ENCODE measurements at places on chromosomes 7 and 10.

DNA sequence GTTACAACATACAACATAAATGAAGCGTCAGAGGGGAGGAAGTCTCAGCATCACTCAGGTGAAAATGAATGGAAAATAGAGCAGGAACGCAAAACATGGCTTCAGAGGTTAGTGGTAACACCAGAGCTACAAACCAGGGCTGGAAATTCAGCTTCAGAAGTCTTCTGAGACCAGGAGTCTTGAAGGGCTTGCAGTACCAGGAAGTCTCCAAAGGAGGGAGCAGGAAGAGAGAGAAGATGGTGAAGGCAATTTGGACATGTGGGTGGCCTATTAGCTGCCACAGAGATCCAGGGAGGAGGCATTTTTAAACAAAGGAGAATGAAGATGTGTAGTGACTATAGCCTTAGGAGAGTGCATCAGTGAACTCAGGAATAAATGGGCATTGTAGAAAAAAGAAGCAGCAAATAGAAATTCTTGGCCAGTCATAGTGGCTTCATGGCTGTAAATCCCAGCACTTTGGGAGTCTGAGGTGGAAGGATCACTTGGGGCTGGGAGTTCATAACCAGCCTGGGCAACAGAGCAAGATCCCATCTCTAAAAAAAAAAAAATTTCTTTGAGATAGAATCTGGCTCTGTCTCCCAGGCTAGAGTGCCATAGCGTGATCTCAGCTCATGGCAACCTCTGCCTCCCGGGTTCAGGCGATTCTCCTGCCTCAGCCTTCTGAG is 9.3 kb upstream of the TET1 start:
- no peaks in the 10 kb centered on the region for H3K27me3 ChIP-seq
- no peaks in the 10 kb centered on the region for H3K36me3 ChIP-seq
- no peaks in the 10 kb centered on the region for H3K4me1 ChIP-seq

- H3K4me3 ChIP-seq: no peak overlapping the region
- no peaks in the 10 kb centered on the region for H3K27me3 ChIP-seq
- H3K4me1 ChIP-seq: no peaks in the 10 kb centered on the region
- H3K27ac ChIP-seq: no peak overlapping the region
- no peaks in the 10 kb centered on the region for H3K36me3 ChIP-seq
Observed at GRCh38 chr7:131653418-131654248, 97.2 kb upstream of the PODXL start.

GRCh38 chr10:88473989-88474883 is 108.9 kb downstream of the RNLS start:
- no peak overlapping the region for H3K27ac ChIP-seq
- no peaks in the 10 kb centered on the region for H3K36me3 ChIP-seq
- no peak for DNase-seq
- no peaks in the 10 kb centered on the region for H3K4me1 ChIP-seq
- no peaks in the 10 kb centered on the region for H3K27me3 ChIP-seq
- H3K4me3 ChIP-seq: no peak overlapping the region

- H3K36me3 ChIP-seq: no peaks in the 10 kb centered on the region
- H3K4me3 ChIP-seq: no peak overlapping the region
- no peaks in the 10 kb centered on the region for H3K4me1 ChIP-seq
Observed at GRCh38 chr10:95513941-95514392, 47.2 kb downstream of the SORBS1 start.

GRCh38 chr10:116833986-116834985 is 15.0 kb upstream of the ENO4 start:
- no peaks in the 10 kb centered on the region for H3K27me3 ChIP-seq
- DNase-seq: no peak
- no peak overlapping the region for H3K4me3 ChIP-seq
- no peaks in the 10 kb centered on the region for H3K4me1 ChIP-seq
- no peak overlapping the region for H3K27ac ChIP-seq

DNA sequence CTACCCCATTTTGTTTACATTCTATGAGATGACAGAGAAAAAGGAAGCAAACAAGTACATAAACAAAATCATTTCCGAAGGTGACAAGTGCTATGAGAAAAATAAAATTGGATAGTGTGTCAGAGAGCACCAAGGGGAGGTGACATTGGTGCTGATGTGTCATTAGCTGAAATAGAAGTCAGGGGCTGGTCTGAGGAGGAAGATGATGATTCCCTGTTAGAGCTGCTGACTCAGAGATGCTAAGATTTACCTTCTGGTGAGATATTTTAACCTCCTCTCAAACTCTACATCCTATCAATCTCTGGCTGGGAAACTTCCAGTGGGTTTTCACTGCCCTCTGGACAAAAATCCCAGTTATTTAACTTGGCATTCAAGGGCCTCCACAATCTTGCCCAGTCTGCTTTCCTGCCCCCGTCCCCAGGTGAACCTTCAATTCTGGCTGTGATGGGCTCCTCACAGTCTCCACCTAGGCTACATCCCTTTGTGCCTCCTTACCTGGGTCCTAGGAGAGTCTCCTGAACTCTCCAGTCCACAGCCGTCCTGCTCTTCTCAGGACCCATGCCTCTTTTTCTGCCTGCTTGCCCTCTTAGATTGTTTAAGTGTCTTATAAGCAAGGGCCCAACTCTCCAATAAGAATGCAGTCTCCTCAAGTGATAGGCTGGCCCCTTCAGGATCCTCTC is 26.6 kb downstream of the DUSP5 start:
- no peaks in the 10 kb centered on the region for H3K27me3 ChIP-seq
- peaks cover 11% of the 10 kb centered on the region for H3K4me1 ChIP-seq
- H3K36me3 ChIP-seq: no peaks in the 10 kb centered on the region
- H3K4me3 ChIP-seq: no peak overlapping the region
- DNase-seq: no peak

DNA sequence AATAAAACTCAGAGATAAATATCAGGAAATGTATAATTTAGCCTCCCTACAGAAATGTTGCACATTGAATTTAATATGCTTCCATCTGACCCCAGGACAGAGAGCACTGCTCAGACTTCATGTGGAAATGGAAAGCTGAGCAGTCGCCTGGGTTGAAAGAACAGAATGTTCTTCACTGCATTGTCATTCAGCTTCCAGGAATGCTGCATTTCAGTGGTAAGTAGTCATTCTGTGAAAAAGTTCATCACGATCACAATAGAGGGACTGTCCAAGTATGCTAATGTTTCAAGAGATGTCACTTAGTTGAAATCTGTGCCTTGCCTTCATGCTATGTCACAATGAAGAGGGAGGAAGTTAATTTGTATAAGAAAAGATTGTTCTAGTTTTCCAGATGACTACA is 147.3 kb downstream of the NRCAM start:
- H3K4me1 ChIP-seq: no peaks in the 10 kb centered on the region
- no peak overlapping the region for H3K27ac ChIP-seq
- no peaks in the 10 kb centered on the region for H3K36me3 ChIP-seq

- H3K27me3 ChIP-seq: no peaks in the 10 kb centered on the region
- no peak for DNase-seq
- no peaks in the 10 kb centered on the region for H3K36me3 ChIP-seq
- peaks cover 8% of the 10 kb centered on the region for H3K4me1 ChIP-seq
- no peak overlapping the region for H3K27ac ChIP-seq
Observed at GRCh38 chr7:132871419-132871818, 210.5 kb downstream of the CHCHD3 start.

GRCh38 chr10:88120075-88120474 is 256.6 kb downstream of the PTEN start:
- no peak overlapping the region for H3K4me3 ChIP-seq
- peaks cover 60% of the 10 kb centered on the region for H3K4me1 ChIP-seq
- no peak for DNase-seq
- H3K36me3 ChIP-seq: no peaks in the 10 kb centered on the region
- no peak overlapping the region for H3K27ac ChIP-seq

DNA sequence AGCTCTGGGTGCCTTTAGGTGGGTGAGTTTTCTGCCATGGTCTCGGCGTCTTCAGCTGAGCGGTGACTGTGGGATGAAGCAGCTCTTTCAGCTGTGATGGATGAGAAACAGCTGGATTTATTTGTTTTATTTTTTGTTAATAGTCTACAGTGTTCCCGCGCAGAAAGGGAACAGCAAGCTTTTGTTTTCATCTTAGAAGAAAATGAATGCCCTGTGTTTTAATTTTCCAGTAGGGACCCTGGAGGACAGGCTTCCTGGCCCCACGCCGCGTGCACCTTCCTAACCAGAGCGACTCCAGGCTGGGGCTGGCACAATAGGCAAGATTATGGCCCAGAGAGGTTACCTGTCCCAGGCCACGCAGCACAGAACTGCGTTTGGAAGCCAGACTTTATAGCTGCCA is 57.6 kb downstream of the GTF2IRD1 start:
- no peaks in the 10 kb centered on the region for H3K4me1 ChIP-seq
- no peak overlapping the region for H3K4me3 ChIP-seq
- H3K27me3 ChIP-seq: no peaks in the 10 kb centered on the region
- no peak for DNase-seq
- no peaks in the 10 kb centered on the region for H3K36me3 ChIP-seq
- H3K27ac ChIP-seq: no peak overlapping the region

DNA sequence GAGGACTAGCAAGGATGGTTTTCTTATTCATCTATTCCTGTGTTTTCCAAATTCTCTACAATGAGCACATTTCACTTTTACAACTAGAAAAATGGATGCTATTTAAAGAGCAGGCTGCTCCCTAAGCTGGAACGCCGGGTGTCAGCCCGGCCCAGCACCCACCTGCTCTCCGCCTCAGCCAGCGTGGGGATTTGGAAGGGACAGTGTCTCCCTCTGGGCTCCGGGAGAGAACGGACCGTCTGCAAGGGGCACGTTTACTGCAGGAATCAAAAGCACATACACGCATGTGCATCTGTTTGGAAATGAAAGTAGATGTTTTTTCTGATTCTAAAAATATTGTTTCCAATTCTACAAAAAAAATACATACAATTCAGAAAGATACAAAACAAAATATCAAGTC is 2.3 kb upstream of the JAKMIP3 start:
- no peak for DNase-seq
- H3K27me3 ChIP-seq: no peaks in the 10 kb centered on the region
- H3K27ac ChIP-seq: no peak overlapping the region

DNA sequence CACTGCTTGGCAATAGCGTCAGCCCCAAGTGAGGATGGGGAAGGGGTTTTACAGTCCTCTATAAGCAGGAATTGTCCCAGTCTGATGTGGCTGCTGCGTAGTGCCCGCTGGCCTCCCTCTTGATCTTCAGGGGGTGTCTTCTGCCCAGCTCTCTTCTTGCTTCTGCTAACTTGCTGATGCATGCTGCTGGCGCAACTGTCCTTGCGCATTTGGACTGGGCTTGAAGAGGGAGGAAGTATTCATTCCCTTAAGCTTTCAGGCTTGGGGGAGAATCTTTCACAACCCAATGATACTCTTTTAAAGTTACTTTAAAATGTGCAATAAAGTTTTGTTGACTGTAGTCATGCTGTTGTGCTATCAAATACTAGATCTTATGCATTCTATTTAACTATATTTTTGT is 10.3 kb downstream of the GALNT11 start:
- no peak for DNase-seq
- H3K4me3 ChIP-seq: no peak overlapping the region
- H3K36me3 ChIP-seq: no peaks in the 10 kb centered on the region

GRCh38 chr7:134774119-134774518 is 5.3 kb upstream of the CALD1 start:
- H3K27ac ChIP-seq: no peak overlapping the region
- H3K36me3 ChIP-seq: no peaks in the 10 kb centered on the region
- no peak for DNase-seq
- no peak overlapping the region for H3K4me3 ChIP-seq
- H3K27me3 ChIP-seq: no peaks in the 10 kb centered on the region
- no peaks in the 10 kb centered on the region for H3K4me1 ChIP-seq

DNA sequence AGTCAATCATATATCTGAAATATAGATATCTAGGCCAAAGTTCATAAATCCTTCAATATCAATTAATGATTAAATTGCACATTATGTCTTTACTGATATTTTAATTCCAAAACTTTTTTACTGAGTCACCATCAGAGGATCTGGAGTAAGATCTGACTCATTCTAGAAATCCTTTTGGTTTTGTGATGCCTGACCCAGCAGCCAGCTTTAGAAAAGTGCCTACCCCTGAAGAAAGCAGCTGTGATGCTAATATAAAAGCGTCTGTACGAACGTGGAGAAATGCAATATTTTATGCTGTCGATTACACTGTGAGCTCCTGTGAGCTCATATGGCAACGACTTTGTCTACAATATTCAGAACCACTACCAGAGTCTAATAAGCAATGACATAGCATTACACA is 142.5 kb upstream of the LRRTM3 start:
- no peaks in the 10 kb centered on the region for H3K4me1 ChIP-seq
- no peaks in the 10 kb centered on the region for H3K36me3 ChIP-seq
- no peak overlapping the region for H3K27ac ChIP-seq
- no peaks in the 10 kb centered on the region for H3K27me3 ChIP-seq

DNA sequence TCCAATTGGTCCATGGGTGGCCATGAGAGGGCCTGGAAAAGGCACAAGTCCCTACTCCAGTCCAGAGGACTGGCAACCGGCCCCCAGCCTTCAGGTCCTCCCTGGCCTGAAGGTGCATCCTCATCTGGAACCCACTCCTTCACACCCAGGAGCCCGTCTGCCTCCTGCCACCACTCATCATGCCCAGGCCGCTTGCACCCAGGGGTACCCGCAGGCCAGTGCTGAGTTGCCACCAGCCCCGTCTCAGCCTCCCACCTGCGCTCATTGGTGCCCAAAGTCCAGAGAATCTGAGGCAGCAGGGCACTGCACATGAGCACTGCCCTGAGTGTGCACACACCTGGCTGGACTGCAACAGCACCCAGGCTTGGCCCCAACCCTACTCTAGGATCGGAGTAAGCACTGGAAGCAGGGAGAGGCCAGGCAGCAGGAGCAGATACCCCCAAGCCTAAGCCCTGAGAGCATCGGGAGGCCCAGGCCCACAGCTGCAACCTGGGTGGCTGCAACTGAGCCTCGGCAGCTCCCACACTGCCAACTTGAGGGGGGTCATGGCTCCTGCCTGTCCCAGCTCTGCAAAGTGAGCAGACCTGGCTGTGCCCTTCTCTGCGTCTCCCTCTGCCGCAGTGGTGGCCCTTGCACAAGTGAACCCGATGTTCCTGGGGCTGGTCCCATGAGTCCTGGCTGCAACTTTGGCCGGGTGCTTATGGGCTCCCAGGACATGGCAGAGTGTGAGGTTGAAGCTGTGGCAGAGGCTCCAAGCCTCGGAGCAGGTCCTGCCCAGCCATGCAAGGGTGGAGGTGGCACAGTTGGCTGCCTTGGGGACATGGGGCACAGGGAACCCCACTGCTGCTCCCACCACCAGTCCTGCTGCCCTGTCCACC is 44.3 kb downstream of the TCERG1L start:
- no peaks in the 10 kb centered on the region for H3K27me3 ChIP-seq
- H3K36me3 ChIP-seq: no peaks in the 10 kb centered on the region
- H3K4me3 ChIP-seq: no peak overlapping the region
- no peak for DNase-seq
- no peaks in the 10 kb centered on the region for H3K4me1 ChIP-seq

Measured in B cell (primary cell).